Astrocyte of the cerebellum (primary cell): ENCODE measurements at places on chromosomes 2 and 18.

DNA sequence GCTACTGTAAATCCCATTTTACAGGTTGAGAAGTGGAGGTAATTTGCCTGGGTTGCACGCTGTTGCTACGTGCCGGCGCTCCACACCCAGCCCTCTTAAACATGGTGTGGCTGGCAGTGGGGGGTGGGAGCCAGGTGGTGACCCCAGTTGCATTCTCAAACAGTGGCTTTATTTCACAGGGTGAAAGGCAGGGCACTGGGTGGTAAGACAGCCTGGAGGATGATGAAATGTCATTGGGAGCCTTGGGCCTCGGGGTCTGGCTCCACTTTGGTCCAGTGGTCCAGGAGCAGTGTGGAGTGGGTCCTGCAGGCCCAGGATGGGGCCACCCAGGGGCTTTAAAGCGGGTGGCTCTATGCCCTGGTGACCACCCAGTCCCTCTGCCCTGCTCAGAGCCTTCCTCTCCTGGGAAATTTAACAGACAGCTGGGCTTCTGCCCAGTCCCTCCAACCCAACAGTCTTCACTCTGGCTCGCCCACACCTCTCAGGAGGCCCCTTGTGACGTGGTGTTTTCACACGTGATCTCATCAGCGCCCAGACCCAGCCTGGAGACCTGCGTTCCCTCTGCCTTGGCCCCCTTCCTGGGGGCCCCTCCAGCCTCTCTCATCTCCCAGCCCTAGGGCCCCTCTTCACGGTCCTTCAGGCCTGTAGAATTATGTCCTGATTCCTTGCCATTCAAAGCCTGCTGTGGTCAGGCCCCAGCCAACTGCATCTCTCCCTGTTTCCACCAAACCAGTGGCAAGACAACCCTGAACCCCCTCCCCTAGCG is 92.5 kb downstream of the INHBB start:
- no peak for DNase-seq

GRCh38 chr2:30436859-30437435 is 10.1 kb upstream of the LCLAT1 start:
- DNase-seq = no peak

DNA sequence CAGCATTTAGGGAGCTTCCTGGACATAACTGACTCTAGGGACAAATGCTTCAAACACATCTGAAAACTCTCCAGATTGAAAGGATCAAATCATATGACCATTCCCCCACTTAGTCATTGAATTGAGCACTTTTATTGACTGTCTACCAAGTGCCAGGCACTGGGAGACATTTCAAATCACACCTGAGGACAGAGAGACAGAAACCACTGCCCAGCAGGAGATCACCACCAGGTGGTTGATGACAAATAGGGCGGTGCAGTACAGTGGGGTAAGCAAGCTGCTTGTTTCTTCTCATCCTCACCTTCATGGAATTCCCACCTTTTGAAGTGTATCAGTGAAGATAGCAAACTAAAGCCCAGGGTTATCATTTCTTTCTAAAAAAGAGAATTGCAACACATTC is 19.0 kb upstream of the CXCR4 start:
- no peak for DNase-seq

- no peak for DNase-seq
Measured at GRCh38 chr2:119730671-119731177, 29.0 kb upstream of the PTPN4 start.

- DNase-seq = no peak
Measured at GRCh38 chr2:225381609-225382008, 17.9 kb upstream of the NYAP2 start.

GRCh38 chr2:112031473-112032223 is 23.4 kb upstream of the TMEM87B start:
- peak; percentile 18 for DNase-seq

- no peak for DNase-seq
Measured at GRCh38 chr2:240932001-240932723, 26.0 kb downstream of the CROCC2 start.

GRCh38 chr18:72232644-72233043 is 311.5 kb downstream of the CBLN2 start:
- DNase-seq = no peak

GRCh38 chr2:41972819-41973218 is 75.0 kb upstream of the PKDCC start:
- no peak for DNase-seq

GRCh38 chr2:43303889-43304288 is 77.5 kb upstream of the ZFP36L2 start:
- no peak for DNase-seq

DNA sequence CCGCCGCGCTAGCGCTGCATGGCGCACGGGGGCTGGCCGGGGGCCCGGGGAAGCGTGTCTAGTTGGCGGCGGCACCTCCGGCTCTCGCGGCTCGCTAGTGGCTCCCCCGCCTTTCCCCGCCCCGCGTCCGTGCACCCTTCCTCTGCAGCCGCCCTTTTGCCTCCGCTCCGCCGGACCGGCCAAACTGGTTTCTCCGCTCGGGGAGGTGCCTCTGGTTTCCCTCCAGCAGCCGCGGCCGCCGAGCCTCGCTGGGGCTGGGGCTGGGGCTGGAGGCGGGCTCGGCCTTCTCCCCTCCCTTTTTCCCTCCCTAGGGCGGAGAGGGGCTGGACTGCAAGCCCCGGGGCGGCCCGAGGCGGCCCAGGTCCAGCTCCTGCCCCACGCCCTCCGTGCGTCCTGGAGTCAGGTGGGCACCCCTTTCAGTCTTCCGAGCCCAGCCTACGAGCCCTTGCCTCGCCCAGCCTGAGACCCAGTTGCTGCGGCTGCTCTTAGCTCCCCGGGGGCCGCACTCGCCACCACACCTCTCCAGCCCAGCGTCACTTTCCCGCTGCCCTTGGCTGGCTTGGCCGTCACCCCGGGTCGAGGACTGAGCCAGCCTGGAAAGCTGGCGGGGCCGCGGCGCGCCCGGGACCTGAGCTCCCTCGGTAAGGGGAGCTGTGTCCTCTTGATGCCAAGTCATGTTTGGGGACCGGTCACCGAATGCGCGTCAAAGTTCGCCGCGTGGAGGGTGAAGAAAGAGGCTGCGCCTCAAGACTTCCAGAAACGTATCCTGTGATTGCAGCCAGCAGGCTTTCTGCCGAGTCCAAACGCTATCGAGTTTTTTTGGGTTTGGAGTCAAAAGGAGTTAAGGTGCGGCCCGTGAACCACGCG is at the start of gene ATP8B1:
ATP8B1 (minus strand) TSS at position 213 of the 867 bp plus-strand sequence. CDS start 71,508 bp downstream, outside the sequence.
- peak; percentile 33 for DNase-seq

DNA sequence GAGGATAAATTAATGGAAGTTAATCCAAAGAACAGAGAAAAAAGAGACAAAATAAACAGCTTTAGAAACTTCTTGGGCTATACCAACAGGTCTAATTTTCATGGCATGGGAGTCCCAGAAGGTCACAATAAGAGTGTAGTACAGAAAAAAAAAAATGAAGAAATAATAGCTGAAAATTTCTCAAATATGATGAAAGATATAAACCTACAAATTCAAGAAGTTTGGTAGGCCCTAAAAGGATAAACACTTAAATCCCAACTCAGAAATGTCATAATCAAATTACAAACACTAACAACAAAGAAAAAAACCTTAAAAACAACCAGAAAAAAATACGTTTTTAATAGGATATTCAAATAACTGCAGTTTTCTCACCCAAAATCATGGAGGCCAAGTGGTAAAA is 229.3 kb upstream of the ZEB2 start:
- no peak for DNase-seq

GRCh38 chr2:168804214-168804613 is 1.8 kb downstream of the NOSTRIN start:
- DNase-seq = no peak

GRCh38 chr18:35512761-35513160 is 15.0 kb upstream of the INO80C start:
- no peak for DNase-seq
